ENCODE measurements at places on chromosomes 11 and 22.
A peak's percentile ranks its signal among the peaks of the same experiment; 100 is the strongest.

GRCh38 chr22:50139843-50140415 lies 30.6 kb upstream of the PANX2 start:
- DNase-seq: no peak

DNA sequence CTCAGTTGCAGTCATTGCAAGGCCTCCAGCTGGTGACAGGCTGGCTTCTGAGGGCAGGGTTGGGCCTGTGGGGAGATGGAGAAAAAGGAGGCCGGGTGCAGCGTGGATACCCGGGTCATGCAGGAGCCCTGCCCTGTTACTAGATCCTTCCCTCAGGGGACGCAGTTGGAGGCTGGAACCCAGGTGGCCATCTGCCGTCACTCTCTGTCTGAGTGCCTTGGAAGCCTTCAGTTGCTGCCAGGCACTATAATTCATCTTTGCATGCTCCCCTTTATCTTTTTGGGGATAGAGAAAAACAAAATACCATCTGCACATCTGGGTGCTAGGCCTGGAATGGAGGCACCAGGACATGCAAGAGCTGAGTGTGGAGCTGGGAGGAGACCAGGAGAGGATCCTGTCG lies 82.7 kb downstream of the TP53I11 start:
- no peak for DNase-seq

GRCh38 chr11:35932681-35933319 lies 11.1 kb upstream of the LDLRAD3 start:
- DNase-seq: no peak

- peak; percentile 89 for DNase-seq
Measured at GRCh38 chr11:72787216-72788104, 6.4 kb downstream of the STARD10 start.

DNA sequence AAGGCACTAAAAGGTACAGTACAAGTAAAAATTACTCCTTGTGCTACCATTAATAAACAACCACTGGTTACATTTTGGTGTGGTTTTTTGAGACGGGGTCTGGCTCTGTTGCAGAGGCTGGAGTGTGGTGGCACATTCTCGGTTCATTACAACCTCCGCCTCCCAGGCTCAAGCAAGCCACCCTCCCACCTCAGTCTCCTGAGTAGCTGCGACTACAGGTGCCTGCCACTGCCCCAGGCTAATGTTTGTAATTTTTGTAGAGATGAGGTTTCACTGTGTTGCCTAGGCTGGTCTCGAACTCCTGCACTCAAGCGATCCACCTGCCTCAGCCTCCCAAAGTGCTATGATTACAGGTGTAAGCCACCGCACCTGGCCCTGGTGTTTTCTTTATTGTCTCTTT lies 20.8 kb downstream of the TAF1D start:
- no peak for DNase-seq

GRCh38 chr22:40423310-40423688 lies 52.9 kb downstream of the SGSM3 start:
- no peak for DNase-seq

DNA sequence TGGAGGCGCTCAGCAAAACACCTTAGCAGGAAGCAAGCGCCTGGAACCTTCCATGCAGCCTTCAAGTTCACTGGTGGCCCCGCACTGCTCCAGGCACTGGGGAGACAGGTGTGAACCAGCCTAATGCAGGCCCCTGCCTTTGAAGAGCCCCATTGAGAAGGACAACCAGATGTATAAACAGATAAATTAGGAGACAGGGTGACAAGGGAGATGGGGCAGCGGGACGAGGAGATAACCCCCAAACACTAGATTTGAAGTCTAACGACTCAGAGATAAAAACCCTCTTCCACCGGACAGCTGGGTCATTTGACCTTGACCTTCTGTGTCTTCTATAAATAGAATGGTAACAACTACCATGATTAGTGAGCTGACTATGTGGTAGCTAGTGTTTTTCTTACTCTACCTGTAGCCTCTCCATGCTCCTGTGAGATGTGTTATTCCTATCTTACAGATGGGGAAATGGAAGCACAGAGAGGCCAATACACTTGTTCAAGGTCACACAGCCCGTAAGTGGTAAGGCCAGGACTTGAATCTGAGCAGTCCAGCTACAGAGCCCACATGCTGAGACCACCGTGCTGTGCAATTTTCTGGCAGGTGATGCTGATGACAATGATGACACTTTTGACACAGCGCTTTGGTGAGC lies 2.0 kb upstream of the PDGFB start:
- DNase-seq: no peak

GRCh38 chr11:105490333-105490732 lies 119.5 kb upstream of the GRIA4 start:
- no peak for DNase-seq

GRCh38 chr22:42645341-42645937 lies 3.8 kb downstream of the CYB5R3 start:
- no peak for DNase-seq

DNA sequence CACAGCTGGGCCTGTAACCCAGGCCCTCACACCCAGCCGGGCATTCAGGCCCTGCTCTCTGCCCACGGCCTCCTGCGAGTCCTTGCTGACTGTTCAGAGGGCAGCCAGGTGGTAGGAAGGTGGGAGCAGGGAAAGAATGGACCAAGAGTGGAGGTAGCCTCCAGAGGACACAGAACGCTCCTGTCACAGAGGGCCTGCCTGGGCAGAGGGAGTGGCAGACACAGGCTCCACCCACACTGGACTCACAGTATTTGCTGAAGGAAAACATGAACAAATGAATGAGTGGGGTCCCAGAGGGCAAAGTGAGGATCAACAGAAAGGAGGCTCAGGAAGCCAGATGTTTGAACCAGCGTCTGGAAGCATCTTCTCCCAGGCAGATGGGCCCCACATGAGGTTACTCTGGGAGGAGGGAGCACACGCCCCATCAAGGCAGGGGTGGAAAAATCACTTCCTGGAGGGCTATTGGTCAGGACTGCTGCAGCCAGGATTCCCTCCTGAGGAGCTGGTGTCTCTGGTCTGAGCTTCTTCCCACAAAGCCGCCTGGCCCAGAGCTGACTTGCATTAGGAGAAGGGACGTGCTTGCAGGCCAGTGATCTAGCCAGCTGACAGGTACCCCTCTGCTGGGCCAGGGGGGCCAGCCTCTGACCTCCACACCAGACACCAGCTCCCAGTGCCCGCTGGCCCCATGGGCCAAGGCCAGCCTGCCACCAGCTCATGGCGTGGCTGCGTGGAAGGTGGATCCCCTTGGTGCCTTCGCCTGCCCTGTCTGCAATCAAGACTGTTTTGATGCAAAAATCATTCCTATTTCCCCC lies 84.0 kb downstream of the THAP12 start:
- DNase-seq: no peak

DNA sequence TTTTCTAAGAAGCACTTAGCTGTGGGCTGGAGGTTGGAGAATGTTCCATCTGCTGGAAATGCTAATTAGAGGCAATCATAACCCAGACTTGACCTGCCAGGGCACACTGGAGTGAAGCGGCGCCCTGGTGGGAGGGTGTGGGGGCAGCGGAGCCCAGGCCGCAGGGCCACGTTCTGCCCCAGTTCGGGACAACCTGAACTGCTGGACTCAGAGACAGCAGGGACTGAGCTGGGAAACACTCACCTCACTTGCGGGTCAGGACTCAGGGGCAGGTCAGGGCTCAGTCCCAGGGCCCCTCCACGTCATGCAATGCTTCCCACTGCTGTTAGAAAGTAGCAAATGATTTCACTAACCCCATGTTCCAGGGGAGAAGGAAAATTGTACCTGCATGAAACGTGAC lies 316.4 kb downstream of the NTM start:
- no peak for DNase-seq

GRCh38 chr11:116653206-116653605 lies 119.6 kb downstream of the BUD13 start:
- no peak for DNase-seq

DNA sequence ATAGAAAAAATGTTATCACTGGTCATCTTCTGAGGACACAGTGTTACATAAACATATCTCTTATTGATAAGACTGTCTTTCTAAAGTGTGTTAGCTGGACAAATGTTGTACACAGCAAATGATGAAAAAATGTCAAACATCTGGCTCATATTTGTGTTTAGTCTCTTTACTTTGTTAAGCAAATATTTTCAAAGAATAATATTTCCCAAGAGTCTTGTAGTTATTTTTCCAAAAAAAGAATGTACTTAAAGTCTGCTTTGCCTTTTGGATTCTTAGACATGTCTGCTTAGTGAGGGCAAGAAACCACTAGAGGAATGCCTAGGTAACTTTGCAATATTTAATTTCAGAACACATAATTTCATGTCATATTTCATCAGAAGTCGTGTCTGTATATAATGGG lies 23.9 kb upstream of the CCDC179 start:
- DNase-seq: no peak

DNA sequence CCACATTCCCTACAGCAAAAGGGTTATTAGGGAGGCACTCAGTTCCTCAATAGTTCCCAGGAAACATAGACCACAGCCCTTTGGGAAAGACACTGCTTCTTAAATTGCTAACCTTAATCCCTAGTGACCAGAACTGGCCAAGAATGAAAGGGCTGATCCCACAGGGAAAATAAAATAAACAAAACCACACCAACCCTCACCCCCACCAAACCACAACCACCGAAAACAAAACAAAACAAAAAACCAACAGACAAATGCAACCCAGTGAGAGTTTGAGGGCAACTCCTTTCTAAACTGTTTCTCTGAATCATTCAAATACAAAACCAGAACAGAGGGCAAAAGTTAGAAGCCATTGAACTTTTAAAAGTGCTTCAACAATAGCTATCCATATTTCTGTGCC lies 57.2 kb downstream of the NAV2 start:
- no peak for DNase-seq

DNA sequence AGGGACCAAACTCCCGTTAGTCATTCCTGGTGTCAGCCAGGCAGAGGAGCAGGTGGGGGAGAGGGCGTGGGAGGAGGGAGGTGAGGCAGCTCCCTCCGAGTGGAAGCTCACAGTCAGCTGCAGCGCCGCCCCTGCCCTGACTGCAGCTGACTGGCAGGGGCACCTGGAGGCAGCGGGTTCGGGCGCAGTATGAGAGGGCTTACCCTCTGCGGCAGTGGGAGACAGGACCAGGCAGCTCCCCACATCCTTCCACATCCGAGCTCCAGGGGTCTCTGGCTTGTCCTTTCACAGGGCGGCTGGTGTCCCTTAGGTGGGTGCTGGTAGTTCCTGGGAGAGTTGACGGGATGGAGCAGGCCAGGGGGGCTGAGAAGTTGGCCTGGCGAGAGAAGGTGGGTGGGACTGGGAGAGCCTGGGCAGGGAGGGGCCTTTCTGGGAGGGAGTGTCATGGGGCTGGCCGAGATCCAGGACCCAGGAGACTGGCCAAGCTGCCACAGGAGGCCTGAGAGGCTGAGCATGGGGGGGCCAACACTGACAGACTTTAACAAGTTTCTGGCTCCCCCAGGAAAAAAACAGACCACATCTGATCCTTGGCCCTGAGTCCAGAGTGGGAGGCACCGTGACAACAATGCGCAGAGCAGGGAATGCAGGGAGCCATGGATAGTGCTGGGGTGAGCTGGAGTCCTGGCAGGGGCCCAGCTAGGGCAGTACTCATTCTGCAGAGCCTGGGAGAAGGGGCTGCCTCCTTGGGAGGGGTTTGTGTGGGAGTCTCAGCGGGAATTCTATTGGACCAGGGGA lies 4.9 kb downstream of the ADORA2A start:
- DNase-seq: no peak

GRCh38 chr11:86509588-86509974 lies 134.9 kb downstream of the CCDC81 start:
- no peak for DNase-seq

DNA sequence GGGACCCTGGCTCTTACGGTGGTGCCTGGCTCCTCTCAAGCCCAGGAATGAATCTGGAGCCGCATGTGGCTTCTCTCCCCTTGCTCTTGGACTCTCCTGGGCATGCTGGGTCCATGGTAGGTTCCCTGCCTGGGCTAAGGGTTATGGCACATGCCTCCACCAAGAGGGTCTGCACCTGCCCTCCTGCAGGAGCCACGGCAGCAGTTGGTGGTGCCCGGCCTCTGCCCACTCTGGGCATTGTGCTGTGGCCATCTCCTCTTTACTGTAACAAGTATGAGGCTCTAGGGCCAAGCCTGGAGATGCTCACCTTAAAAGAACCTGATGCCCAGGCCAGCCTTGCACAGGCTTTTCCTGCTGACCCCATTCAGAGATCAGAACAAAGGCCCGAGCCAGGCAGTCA lies 104.0 kb upstream of the PITPNB start:
- DNase-seq: no peak

GRCh38 chr11:132240374-132240773 lies 870.0 kb downstream of the NTM start:
- DNase-seq: no peak

- no peak for DNase-seq
Measured at GRCh38 chr11:73236854-73237253, 18.8 kb downstream of the P2RY2 start.

DNA sequence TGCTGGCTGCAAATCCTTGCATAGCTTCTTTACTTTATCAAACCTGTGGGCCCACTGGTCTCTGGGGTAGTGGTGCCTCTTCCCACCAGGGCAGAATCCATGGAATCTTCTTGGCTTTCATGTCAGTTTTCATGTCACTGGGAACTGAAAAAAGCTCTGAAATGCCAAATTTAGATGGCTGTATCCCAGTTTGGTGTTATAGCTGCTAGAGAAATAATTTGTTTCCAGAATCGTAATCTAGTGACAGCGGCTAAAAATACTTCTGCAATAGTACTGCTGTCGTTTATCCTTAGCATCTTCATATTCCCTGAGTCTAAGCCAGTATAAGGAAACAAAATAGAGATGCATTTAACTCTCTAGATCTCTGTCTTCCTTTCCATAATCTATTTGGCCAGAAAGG lies 983.4 kb upstream of the FAT3 start:
- no peak for DNase-seq

- no peak for DNase-seq
Measured at GRCh38 chr11:122751292-122752070, 86.8 kb upstream of the CRTAM start.

GRCh38 chr11:3167143-3168119 lies 2.3 kb upstream of the OSBPL5 start:
- no peak for DNase-seq

DNA sequence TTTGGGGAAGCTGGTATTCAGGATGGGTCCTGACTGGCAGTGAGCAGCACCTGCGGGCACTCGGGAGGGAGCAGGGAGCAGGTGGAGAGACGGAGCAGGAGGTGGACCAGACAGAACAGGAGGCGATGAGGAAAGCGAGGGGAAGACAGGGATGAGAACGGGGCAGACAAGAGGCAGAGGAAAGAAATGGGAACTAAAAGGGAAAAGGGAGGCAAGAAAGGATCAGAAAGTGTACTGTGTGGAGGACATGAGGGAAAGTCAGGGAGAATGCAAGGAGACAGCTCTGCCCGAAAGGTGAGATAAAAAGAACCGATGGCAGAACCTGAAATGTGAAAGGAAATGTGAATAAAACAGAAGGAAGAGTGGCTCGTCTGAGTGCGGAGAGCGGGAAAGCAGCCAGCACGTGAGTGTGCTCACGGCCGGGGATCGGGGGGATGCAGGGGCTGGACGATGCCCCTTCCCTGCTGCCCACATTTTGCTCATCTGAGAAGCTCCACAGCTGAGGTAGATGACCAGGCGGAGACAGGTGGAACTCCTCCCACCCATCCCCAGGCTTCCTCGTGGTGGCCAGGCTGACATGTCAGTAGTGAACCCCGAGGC lies 494.4 kb upstream of the B3GAT1 start:
- no peak for DNase-seq

- no peak for DNase-seq
Measured at GRCh38 chr22:20509344-20510047, 2.1 kb downstream of the MED15 start.

GRCh38 chr22:48745842-48746788 lies 1081.6 kb downstream of the BRD1 start:
- DNase-seq: no peak

- no peak for DNase-seq
Measured at GRCh38 chr11:80584661-80585060, 1143.8 kb upstream of the TENM4 start.
